ENCODE measurements at places on chromosomes 7 and 10. TPM values are rescaled to one million over a fixed set of nuclear protein-coding genes. Genes with fewer than 3 reads are reported as not detected.

Gene CYP3A7
- total RNA-seq: 0.58 TPM

Gene GDF10
- total RNA-seq: 0.98 TPM

Gene ASZ1
- total RNA-seq: not detected

Gene WNT8B
- total RNA-seq: not detected

Gene CRTAC1
- total RNA-seq: 0.27 TPM

Gene EGR2
- 1.5 TPM for total RNA-seq

DNA sequence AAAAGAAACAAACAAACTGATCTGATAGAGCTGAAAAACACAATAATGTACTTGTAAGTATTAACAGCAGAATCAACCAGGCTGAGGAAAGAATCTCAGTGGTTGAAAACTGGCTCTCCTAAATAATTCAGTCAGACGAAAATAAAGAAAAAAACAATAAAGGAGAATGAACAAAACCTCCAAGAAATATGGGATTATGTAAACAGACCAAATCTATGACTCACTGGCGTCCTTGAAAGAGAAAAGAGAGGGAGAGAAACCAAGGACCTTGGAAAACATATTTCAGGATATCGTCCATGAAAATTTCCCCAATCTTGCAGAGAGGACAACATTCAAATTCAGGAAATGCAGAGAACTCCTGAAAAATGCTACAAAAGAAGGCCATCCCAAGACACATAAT is 62.9 kb downstream of the FBXL13 start:
- DNase-seq: no peak

DNA sequence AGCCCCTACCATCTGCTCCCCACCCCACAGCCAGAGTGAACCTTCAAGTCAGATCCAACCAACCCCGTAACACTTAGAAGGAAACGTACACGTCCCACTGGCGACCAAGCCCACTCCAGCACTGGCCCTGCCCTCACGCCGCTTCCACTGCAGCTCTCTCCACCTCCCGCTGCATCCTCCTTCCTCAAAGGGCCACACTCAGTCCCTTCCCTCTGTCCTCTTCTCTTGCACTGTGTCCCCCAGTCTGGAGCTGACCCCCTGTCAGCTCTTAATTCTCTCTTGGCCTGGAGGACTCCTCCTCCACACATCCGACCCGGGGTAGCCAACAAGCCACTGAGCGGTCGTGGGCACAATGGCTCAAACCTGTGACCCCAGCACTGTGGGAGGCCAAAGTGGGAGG is 85.8 kb downstream of the PROSER2 start:
- DNase-seq: no peak

DNA sequence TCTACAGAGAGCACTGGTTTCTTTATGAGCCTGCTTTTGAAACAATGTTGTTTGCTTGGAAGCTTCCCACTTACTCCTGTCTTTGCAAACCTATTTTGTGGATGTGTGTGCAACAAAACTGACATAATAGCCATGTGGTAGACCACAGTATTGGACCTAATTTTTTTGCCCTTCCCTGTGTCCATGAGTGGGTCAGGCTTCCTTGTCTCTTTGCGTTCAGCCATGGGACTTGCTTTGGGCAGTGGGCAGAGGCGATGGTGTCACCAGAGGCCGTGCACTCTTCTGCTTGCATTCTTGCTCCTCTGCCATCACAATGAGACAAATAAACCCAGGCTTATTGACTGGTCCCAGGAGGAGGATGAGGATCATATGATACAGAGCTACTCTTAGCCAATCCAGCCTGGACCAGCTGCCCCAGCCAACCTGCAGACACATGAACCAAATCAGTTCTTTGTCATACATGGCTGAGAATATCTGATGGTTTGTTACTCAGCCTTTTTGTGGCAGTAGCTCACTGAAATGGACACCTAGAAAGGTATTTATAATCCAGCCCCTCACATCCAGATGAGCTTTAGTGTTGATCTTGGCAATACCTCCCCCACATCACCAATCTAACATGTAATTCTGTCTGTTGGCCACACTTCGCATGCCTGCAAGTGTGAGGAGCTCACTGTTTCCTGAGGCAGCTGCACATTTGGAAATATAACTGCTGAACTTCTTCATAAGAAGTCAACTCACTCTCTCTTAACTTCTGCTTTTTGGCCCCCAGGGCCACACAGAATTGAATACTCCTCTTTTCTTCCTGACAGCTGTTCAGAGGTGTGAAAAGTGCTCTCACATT is 427.8 kb upstream of the ZMIZ1 start:
- DNase-seq: peak; percentile 63

GRCh38 chr10:102410429-102411073 is 8.0 kb downstream of the PSD start:
- DNase-seq: peak; percentile 82

GRCh38 chr7:78099715-78100394 is 301.3 kb downstream of the PHTF2 start:
- no peak for DNase-seq

- DNase-seq: no peak
Measured at GRCh38 chr7:158263110-158263963, 324.3 kb downstream of the PTPRN2 start.

GRCh38 chr7:44284881-44285541 is 40.4 kb downstream of the CAMK2B start:
- DNase-seq: no peak

DNA sequence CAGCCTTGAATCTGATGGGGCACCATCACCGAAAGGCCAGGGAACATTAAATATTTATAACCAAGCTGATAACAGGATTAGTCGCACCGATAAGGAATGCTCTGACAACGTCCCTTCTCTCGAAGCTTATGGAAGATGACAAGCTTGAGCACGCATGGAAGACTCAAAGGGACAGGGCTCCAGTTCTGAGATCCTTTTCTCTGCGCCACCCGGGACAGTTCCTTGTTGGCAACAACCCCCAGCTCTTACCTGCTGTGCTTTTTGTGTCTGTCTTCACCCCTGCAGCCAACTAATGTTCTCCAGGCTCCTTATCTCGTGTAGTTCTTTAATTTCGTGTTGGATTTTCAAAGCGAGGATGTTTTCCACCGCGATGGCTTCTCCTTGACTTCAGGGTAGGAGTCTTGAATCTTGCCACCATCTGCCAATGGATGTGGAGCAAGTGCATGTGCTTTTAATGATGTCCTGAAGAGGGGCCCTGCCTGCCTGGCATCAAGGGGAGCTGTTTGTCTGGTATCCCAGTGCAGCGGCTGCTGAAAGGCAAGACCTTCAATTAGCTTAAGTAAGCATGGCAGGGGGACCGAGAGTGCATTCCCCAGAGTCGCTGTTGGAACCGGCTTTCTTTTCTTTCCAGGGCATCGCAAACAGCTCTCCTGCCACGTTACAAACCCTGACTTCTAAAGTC is 354 bp upstream of the FERD3L start:
- no peak for DNase-seq

GRCh38 chr7:45021604-45022296 is 21.7 kb downstream of the CCM2 start:
- no peak for DNase-seq

All from muscle of leg (tissue), 16 donors.